Cardiac ventricle fibroblast (primary cell): ENCODE measurements at places on chromosomes 5 and 9. TPM values are rescaled to one million over a fixed set of nuclear protein-coding genes. Genes with fewer than 3 reads are reported as not detected.

Gene MPDZ
- 26.5 and 42.1 TPM in 2 replicates for total RNA-seq

Gene PTGDS
- total RNA-seq = 211 and 233 TPM in 2 replicates

Gene ITGA2
- 5.2 and 6.4 TPM in 2 replicates for total RNA-seq

Gene TMOD1
- total RNA-seq = 0.06 and 0.39 TPM in 2 replicates

Gene FOCAD
- 20.0 and 26.1 TPM in 2 replicates for total RNA-seq

Gene CXXC5
- total RNA-seq = 51.2 and 57.5 TPM in 2 replicates

Gene OR1Q1
- not detected in 2 replicates for total RNA-seq

Gene NSUN2
- total RNA-seq = 21.8 and 23.2 TPM in 2 replicates

Gene ARID3C
- 0.12 and 0.34 TPM in 2 replicates for total RNA-seq

Gene SLC27A6
- 1.6 TPM in 1 of 2 replicates, not detected in the other for total RNA-seq

Gene C5orf52
- total RNA-seq = not detected in 2 replicates

Gene SWI5
- total RNA-seq = 27.2 and 35.1 TPM in 2 replicates

Gene JMY
- 11.5 and 13.5 TPM in 2 replicates for total RNA-seq

Gene LRRC19
- not detected in 2 replicates for total RNA-seq

Gene ZDHHC11B
- 0.31 TPM in 1 of 2 replicates, not detected in the other for total RNA-seq

Gene CDH9
- total RNA-seq = not detected in 2 replicates

Gene LTC4S
- 20.0 and 24.7 TPM in 2 replicates for total RNA-seq

Gene MELK
- total RNA-seq = 2.5 and 4.5 TPM in 2 replicates

Gene FOXI1
- total RNA-seq = not detected in 2 replicates

Gene DAB2
- 134 and 166 TPM in 2 replicates for total RNA-seq

Gene FRMD3
- under 0.01 and 0.05 TPM in 2 replicates for total RNA-seq

Gene CCL27
- not detected in 2 replicates for total RNA-seq

Gene JAK2
- 7.9 and 10.3 TPM in 2 replicates for total RNA-seq

Gene UQCRQ
- 137 and 161 TPM in 2 replicates for total RNA-seq

Gene PCDHGA5
- total RNA-seq = 3.0 and 3.1 TPM in 2 replicates

Gene SLC45A2
- total RNA-seq = not detected in 2 replicates

Gene DEPDC1B
- total RNA-seq = 0.15 and 0.94 TPM in 2 replicates

Gene ENDOG
- total RNA-seq = 11.2 and 19.1 TPM in 2 replicates

Gene URM1
- total RNA-seq = 26.5 and 39.1 TPM in 2 replicates

Gene ORM1
- total RNA-seq = not detected in 2 replicates

Gene LIFR
- total RNA-seq = 24.1 and 25.1 TPM in 2 replicates

Gene SLC9A3
- 3.0 and 3.1 TPM in 2 replicates for total RNA-seq

Gene MEGF10
- total RNA-seq = 0.05 and 0.69 TPM in 2 replicates

Gene INSL4
- not detected in 2 replicates for total RNA-seq

Gene EQTN
- not detected in 2 replicates for total RNA-seq

Gene MAMDC4
- 0.37 and 0.78 TPM in 2 replicates for total RNA-seq

Gene LHX3
- total RNA-seq = not detected in 2 replicates

Gene SEMA6A
- total RNA-seq = 2.7 and 3.2 TPM in 2 replicates

Gene PKD2L2
- not detected in 2 replicates for total RNA-seq

Gene MEIKIN
- 0.12 TPM in 1 of 2 replicates, not detected in the other for total RNA-seq

Gene TRPM3
- total RNA-seq = 0.75 and 2.4 TPM in 2 replicates

Gene PCDHA12
- 0.06 and 0.34 TPM in 2 replicates for total RNA-seq
